Stimulated activated CD8-positive, alpha-beta memory T cell treated with anti-CD3 and anti-CD28 coated beads, Interleukin-7, amount 100 ng/mL, for 1 hour (primary cell): ENCODE measurements at places on chromosomes 4 and X.

DNA sequence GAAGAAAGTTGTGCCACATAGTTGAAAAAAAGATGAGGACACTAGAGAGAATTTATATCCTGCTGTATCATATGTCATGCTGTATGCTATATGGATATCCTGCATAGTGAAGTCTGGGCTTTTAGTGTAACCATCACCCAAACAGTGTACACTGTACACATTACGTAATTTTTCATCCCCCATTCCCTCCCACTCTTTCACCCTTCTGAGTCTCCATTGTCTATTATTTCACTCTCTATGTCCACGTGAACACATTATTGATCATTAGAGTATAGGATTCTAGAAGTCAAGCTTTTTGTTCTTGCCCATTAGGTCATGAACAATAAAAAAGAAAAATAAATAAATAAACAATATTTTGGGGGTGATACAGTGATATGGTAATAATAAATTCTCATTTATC is 18.0 kb upstream of the FRYL start:
- no peak for DNase-seq

GRCh38 chrX:150364347-150365050 is 1.4 kb downstream of the MAMLD1 start:
- no peak for DNase-seq

- DNase-seq: no peak
These were observed 16.2 kb downstream of the BOD1L1 start for GRCh38 chr4:13611283-13611842.

- no peak for DNase-seq
These were observed 405.7 kb upstream of the GALNT7 start for GRCh38 chr4:172762895-172763294.

DNA sequence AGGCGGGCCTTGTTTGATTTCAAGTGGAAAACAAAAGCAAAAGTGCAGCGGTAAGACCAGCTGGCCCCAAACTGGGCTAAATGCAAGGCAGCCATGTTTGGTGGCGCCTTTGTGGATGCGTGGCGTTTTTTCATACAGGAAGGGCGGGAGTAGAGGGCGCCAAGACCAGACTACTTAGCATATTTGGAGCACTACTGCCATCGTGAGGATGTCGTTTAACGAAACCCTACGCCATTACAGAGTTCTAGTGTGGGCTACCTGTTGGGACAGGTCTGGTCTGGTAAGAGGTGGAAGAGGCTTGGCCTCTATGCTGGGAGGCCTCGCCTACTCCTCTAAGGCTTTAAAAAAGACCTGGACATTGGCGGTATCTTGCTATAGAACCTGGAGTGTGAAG is 230.7 kb upstream of the STK26 start:
- peak; percentile 71 for DNase-seq

DNA sequence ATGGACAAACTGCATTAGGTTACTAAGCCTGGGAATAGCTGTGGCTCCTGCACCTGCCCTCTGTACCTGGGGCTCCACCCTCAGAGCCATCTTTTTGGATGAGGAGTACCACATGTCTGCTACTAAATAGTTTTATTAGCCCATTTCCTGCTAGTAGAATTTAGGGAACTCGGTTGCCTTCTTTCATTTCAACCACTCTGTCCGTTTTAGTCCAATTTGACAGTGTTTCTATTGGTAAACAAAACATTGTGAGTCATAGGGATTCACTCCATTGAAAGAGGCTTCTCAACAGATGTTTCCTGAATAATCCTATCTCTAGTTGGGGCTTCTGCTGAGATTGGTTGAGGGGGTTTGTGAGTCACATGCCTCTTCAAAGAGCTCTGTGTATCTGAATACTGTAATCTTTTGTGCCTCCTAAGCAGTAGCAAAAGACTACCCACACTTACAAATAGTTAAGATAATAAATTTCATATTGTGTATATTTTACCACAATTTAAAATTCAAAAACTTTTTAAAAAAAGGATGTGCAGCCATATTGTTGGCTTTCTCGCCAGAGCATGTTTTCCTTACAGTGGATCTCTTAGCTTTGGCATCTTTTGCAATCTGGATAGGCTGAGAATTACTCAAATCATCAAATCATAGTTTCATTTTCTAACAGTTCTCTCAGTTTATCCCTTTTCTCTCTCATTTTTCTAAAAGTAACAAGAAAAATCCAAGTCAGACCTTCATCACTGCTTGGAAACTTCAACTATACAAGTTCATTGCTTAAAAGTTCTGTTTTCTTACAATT is 9.9 kb downstream of the FAM200B start:
- no peak for DNase-seq
